ENCODE measurements at places on chromosomes 12 and 14.

DNA sequence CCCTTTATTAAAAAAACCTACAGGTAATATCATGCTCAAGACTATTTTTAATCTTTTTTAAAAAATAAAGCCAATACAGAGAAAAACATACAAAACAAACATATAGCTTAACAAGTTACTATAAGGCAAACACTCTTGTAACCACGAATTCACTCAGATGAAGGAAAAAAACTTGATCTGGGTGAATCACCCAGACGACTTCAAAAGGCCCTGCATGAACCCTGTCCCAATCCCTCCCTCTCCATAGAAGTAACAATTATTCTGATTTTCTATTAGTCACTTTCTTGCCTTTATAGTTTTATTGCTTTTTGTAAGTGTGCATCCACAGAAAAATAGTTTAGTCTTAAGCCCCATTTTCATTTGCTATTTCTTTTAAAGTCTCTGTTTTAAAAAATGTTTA lies 72.6 kb downstream of the LRP6 start:
- DNase-seq = no peak

DNA sequence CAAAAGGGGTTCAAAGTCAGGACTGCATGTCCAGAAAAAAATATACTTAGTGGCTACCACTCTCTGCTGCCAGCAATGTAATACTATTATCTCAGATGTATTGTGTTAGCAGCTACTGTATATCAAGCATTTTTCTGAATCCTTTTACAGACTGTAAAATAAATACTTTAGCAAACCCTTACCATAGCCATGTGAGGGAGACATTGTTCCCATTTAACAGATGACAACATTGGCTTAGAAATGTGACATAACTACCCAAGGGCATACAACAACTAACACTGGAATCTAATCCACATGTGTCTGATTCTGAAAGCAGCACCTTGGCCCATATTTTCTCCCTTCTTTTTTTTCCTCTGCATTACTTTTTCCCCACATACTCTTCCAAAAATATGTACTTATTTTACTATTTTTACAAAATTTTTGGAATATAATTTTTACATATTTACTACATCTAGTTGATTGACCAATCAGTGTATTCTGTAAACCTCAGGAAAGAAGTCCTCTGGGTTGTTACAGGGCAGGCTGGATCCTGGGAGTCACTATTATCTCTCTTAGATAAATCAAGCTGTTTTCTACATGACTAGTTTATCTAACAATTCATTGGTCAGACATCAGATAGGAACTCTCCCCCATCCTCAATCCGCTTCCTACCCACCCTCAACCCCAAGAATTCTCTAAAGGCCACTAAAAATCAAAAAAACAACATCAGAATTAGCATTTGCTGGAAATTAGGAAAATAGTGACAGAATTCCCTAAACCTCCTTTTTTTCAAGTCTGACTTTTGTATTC lies 154.1 kb downstream of the BTG1 start:
- DNase-seq = no peak

DNA sequence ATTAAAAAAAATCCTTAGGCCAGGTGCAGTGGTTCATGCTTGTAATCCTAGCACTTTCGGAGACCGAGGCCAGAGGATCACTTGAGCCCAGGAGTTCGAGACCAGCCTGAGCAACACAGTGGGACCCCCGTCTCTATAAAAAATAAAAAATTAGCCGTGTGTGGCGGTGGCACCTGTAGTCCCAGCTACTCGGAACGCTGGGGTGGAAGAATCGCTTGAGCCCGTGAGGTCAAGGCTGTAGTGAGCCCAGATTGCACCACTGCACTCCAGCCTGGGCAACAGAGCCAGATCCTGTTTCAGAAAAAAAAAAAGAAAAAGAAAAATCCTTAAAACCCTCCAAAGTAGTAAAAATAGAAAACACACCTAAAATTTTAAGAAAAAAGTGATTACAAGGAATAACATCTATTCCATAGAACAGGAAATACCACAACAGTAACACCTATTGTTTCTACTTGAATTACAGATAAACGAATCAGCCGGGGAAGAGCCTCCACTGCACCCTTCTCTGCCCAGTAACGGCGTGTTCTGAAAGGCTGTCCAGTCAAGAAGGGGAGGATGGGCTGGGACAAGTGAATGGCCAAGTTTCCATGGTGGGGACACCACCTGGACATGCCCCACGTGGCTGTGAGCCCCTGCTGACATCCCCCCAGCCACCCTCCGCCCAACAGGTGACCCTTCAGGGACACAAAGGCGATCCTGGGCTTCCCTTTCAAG lies 17.8 kb downstream of the POLE start:
- DNase-seq = no peak

DNA sequence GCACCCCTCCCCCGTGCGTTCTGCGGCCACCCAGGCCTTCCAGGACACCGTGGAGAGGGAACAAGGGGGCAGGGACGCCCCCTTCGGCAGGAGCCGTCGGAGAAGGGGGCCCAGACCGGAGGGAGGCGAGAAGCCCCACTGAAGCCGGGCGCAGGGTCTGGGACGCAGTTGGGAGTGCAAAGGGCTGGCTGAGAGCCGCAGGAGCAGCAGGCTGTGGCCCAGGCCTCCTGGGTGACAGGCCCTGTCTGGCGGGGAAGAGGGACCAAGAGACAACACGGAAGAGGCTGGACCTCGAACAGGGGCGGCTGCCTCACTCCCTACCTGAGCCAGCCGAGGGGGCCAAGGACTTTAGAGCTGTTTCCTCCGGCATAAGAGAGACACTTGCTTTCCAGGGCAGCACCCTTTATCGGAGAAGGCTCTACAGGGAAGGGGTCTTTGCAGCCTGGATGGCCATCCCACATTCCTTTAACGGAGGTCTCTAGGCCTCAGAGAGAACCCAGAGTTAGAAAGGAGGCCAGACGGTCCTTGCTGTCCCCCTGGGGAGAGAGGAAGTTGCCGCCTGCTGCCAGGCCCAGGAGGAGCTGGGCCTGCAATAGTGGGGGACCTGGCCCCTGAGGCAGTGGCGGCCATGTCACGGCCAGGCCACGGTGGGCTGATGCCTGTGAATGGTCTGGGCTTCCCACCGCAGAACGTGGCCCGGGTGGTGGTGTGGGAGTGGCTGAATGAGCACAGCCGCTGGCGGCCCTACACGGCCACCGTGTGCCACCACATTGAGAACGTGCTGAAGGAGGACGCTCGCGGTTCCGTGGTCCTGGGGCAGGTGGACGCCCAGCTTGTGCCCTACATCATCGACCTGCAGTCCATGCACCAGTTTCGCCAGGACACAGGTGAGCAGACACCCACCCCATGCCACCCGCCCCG lies 1.3 kb downstream of the DTX1 start:
- no peak for DNase-seq

DNA sequence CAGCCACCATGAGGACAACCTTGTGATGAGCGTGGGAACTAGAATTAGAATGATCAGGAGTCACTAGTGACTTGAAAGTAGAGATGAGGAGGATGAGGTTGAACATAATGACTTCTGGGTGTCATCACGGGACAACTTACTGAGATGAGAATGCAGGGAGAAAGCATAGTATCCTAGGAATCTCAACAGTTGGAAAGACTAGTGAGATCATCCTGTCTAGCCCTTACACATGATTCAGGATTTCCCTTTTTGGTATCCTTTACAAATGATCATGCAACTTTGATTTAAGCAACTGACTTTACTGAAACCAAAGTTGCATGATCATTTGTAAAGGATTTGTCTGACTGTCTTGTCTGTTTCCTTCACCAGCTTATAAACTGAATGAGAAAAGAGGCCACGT lies 51.8 kb upstream of the HIF1A start:
- DNase-seq = no peak

DNA sequence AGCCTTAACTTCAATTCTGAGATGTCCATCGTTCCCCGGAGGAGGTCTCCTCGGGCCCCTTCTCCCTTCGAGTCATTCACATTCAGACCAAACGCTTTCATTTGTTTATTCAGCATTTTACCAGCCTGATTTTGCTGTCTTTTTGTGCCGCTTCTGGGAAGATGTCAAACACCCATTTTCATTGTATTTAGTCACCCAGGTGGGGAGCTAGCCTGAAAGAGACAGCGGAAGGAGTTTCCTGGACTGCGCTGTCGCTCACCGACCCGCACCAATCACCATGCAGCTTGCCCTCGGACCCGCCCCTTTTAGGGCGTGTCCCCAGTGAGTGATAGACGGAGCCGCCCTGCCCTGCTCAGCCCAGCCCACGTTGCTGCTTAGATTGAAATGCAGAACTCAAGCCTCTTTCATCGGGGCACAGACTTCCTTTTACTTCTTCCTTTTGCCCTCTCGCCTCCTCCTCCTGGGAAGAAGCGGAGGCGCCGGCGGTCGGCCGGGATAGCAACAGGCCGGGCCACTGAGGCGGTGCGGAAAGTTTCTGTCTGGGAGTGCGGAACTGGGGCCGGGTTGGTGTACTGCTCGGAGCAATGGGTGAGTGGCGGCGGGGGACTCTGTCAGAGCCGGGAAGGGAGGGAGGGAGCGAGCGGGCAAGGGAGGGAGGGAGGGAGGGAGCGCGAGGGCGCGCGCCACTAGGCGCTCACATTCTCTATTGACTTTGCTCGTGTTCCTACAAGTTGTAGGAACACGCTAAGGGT lies at the start of gene PAX9:
Gene PAX9 (plus strand): TSS at position 355 of the 752 bp plus-strand sequence. CDS start 230 bp downstream, at position 585.
- peak; percentile 26 for DNase-seq

DNA sequence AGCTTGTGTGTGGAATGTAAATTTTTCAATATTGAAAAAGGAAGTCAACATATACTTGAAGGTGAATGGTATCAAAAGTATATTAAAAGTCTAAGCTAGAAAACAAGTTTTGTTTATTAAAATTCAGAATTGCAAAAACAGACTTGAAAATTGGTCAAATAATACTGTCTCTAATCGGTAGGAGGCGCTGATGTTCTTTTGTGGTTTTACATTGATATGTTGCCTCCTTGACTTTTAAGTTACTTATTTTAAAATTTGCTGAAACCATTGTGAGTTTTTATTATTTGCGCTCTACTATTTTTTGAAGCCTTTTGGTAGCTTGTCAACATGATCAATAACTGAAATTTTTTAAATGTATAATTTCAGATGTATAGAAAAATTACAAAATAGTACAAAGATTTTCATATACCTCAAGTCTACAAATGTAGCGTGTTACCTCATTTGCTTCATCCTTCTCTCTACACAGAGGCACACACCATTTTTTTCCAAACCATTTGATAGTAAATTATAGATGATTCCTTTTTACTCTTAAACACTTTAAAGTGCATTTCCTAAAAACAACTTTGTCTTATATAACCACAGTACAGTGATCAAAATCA lies 6.9 kb downstream of the RTRAF start:
- no peak for DNase-seq

GRCh38 chr12:40643506-40643905 lies 48.7 kb upstream of the CNTN1 start:
- DNase-seq = no peak

DNA sequence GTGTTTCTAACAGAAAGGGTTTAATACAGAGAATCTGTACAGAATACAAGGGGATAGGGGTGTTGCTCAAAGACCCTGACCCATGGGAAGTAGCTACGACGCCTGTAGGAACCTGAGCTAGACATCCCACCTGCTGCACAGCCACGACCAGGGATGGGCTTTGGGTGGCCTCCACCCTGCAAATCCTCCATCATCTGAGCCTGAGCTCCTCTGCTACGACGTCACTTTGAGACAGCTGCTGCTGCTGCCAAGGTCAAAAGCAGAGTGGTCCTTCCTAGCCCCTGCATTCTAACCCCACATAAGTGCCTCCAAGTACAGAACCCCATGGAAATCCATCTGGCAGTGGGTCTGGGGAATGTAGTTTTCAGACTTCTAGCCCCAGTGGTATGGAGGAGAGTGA lies 43.8 kb downstream of the JAG2 start:
- no peak for DNase-seq

DNA sequence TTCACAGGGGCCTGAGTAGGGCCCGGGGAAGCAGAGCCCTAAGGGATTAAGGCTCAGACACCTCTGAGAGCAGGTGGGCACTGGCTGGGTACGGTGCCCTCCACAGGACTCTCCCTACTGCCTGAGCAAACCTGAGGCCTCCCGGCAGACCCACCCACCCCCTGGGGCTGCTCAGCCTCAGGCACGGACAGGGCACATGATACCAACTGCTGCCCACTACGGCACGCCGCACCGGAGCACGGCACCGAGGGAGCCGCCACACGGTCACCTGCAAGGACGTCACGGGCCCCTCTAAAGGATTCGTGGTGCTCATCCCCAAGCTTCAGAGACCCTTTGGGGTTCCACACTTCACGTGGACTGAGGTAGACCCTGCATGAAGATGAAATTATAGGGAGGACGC lies 7.1 kb downstream of the LTBR start:
- no peak for DNase-seq

GRCh38 chr14:32603992-32604565 lies 275.0 kb downstream of the AKAP6 start:
- no peak for DNase-seq

GRCh38 chr12:8980137-8980536 lies 9.2 kb upstream of the KLRG1 start:
- DNase-seq = no peak

DNA sequence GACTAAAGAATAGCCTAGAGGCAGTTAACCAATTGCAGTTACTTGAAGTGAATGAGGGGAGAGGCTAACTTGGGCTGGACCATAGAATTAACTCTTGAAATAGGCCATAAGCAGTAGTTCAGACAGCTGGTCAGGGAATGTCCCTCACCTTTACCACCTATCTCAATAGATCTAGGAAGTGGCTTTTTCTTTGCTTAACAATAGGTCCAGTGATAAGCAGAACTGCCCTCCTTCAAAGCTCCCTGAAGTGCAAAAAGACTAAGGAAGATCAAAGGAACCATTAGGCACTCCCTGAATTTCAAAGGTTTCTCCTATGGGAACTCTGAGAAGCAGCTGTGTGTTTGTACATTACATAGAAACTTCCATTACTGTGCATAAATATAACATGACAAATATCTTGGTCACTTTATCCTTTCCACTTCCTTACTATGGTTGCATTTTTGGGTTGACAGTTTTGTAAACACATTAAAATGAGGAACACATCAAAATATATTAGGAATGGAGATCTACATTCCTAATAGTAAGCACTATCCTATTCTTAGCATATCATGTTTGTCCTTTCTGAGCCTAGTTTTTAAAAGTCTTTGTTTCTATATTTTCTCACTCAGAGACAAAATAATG lies 7.2 kb upstream of the NAA30 start:
- DNase-seq = no peak

- no peak for DNase-seq
These were observed 26.9 kb downstream of the HIP1R start for GRCh38 chr12:122862110-122862634.

DNA sequence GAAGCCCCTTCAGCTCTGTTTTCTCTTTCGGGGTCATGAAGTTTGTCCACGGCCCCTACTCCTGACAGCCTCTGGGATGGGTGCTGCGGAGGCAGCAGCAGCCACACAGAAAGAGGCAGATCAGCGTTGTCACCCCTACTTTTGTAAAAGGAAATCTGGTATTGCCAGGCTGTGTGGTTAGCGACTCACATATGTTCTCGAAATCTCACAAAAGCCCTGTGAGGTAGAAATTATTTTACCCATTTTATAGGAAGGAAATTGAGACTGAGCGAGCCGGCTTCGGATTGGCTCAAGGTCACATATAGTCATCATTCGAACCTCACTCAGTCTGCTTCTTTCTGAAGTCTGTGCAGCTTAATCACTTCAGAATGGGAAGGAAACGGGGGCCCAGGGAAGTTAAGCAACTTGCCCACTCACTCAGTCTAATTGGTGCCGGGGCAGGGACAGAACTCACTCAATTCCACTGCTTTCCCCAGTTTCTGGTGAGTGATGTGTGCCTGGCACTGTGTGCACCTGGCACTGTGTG lies 1.1 kb upstream of the CKAP4 start:
- no peak for DNase-seq

All from retinal pigment epithelial cell (primary cell).